ENCODE measurements at places on chromosomes 13 and 19.

- no peak for DNase-seq
These were observed 278.1 kb downstream of the DNAJC15 start for GRCh38 chr13:43301346-43301969.

DNA sequence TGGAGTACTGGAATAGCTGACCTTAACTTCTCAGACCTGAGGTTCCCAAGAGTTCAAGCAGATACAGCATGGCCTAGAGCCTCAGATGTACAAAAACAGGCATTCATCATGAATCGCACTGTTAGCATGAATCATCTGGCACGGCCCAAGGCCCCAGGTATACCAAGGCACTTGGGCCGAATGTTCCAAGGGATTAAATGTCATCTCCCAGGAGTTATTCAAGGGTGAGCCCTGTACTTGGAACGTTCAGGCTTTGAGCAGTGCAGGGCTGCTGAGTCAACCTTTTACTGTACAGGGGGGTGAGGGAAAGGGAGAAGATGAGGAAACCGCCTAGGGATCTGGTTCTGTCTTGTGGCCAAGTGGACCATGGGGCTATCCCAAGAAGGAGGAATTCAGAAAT is 6.3 kb downstream of the KLK3 start:
- DNase-seq = no peak

DNA sequence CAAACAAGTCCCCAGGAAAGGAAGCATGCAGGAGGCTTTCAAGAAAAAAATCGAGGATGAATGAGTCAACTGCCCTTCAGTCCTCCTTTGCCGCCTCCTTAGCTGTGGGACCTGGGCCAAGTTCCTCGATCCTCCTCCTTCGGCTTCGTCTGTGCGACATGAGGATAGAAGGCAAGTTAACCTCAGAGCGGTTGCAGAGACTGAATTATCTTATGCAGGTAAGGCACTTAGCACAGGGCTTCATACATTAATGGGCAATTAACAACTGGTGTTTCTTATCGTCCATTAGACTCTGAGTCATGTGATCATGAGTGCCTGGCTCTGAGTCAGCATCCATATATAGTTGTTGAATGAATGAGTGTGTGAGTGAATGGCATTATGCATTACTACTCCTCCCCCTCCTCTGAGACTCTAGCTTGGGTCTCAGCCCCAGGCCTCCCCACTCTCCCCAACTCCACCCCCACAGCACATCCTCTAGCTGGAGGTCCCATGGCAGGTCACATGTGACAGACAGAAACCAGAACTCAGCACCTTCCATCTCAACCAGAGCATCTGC is 1.6 kb upstream of the TTC9B start:
- no peak for DNase-seq

- no peak for DNase-seq
These were observed 111.0 kb upstream of the MCF2L start for GRCh38 chr13:112857914-112858490.

- DNase-seq = no peak
These were observed 15.0 kb upstream of the TNFAIP8L1 start for GRCh38 chr19:4624301-4624700.

- no peak for DNase-seq
These were observed 6.1 kb downstream of the KHSRP start for GRCh38 chr19:6418562-6418932.

DNA sequence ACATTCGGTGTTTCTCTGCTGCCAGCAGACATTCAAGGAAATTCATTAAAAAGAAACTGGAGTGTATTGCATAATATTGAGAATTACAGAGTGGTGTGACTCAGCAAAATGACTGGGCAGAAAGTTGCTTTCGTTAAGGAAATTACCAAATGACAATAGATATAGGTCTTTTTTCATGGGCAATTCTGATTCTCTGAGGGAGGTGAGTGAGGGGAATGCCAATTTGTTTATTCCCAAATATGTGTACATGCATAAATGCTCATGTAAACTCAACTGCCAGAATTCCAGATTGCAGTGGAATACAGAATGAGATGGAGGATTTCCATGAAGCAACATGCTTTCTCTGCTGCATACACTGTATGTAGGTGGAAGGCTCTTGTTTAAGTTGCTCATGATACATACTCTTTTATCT is 1730.1 kb downstream of the SLITRK5 start:
- no peak for DNase-seq

GRCh38 chr19:38152461-38153379 is 71.3 kb downstream of the DPF1 start:
- DNase-seq = no peak
